Fibroblast of gingiva (primary cell): ENCODE measurements at places on chromosomes 7 and 10.

- DNase-seq, result no peak
Measured at GRCh38 chr10:96746503-96746902, 26.2 kb upstream of the PIK3AP1 start.

GRCh38 chr7:12303062-12303461 is 92.0 kb downstream of the TMEM106B start:
- no peak for DNase-seq

DNA sequence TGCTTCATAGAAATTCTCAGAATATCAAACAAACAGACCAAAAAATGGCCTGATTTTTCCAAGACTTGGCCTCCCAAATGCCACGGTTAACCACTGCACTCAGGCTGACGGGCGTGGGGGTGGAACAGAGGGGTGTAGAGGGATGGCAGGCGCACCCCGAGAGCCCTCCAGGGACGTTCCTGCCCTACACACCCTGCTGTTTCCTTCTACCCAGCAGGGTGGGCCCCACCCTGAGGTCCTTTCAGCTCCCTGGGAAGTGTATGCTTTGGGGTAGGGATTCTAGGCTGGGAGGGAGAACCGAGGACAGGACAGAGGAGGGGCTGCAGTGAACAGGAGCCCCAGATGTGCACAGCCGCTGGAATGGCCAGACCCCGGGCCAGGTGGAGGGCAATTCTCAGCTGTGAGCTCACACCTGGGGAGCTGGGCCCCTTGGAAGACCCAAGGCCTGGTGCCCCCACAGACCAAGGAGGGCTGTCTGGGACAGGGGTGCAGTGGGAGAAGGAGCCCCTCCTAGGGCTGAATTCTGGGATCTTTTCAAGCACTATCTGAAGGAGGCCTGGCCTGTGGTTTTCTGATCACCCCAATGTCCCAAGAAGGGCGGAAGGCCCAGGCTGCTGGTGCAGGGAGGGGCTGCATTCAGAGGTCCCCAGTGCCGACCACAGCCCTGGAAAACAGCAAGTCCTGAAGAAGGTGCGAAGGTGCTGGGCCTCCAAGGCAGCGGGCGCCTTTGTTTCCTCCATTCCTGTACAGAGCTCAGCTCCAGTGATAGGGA is 32.9 kb upstream of the INPP5A start:
- DNase-seq, result no peak

- DNase-seq, result no peak
Measured at GRCh38 chr7:80671744-80672143, 33.3 kb downstream of the CD36 start.

GRCh38 chr7:25456467-25457171 is 228.3 kb upstream of the NPVF start:
- DNase-seq, result no peak

GRCh38 chr10:95881316-95881715 is 26.5 kb upstream of the CC2D2B start:
- DNase-seq, result peak; percentile 30

DNA sequence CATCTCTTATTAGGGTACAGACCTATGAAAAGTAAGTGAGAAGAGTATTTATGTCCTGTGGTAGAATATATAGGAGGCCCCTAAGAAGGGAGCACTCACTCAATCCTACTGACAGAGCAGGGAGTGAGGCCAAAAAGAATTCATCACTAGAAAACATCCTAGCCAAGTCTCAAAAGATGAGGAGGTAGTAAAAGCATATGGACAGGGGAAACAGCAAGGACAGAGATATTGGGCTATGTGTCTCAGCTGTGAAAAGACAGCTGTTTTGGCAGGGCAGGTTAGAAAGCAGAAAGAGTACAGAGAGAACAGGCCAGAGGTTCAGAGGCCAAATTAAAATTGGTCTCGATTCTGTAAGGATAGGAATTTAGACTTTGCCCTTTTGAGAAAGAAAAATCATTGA is 548.3 kb upstream of the ANKRD30A start:
- no peak for DNase-seq

GRCh38 chr7:131557652-131558385 is 1.4 kb upstream of the PODXL start:
- no peak for DNase-seq

DNA sequence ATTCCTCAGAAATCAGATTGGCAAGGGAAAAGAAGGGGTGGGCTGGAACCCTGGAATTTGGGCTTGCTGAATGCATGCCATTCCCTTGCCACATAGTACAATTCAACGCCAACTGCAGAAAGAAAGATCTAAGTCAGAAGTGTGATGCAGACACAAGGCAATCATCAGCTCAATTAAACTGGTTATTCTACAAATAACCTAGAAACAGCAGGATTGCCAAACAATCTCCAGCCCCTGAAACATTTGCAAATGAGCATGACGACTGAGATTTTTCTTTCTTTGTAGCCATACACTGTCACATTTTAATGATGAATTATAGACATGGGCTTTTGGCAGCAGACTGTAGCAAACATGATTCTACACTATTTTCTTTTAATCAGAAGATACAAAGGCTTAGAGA is 16.5 kb upstream of the CREB5 start:
- DNase-seq, result no peak

DNA sequence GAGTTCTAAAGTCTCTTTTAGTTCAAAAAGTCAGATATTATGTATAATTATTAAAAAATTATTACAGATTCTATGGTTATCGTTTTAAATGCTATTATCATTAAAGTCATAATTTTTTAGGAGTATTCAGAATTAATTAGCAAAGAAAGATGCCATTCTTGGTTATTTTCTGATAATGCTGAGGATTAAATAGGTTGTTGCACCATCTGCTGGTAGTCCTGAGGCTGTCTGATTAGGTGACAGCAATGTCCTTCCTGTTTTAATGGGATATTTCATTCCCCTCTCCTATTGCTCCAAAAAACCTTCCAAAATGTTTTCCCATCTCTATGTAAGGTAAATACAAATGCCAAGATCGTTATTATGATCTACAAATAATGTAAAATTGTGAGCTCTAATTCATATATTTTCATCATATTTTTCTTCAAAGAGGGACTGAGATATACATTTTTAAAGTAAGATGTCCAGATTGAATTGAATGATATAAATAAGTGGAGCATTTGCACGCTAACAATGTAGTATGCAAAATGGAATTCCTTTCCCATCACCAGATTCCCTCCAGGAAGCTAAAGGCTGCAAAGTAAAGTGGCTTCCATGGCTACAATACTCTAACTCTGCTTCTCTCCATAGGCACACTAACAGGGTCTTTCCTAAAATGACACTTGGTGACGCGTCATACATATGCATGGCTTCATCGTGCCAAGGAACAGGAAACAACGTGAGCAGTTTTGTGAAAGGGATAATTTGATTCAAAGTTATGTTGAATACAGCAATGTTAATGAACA is 58.8 kb upstream of the AKR1E2 start:
- peak; percentile 42 for DNase-seq

GRCh38 chr7:151642746-151643145 is 123.1 kb upstream of the RHEB start:
- no peak for DNase-seq

DNA sequence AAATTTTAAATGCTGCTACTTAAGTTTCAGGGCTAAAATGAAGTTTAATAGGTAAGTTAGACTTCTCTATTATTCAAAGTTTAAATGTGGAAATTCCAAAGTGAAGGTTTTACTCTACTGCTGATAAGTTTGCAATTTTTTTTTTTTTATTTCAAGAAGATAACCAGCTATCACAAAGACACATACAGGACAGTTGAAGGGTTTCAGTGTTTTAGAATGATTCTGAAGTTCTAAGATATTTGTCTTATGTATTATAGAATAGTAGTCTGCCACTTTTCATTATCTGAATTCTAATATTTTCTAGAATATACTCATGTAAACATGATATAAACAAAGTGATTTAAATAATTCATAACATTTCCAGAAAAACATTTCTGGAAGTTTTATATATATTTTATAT is 7.0 kb upstream of the CD36 start:
- no peak for DNase-seq

GRCh38 chr7:130907439-130907838 is 173.4 kb upstream of the KLF14 start:
- no peak for DNase-seq

GRCh38 chr7:90209776-90210175 is 1.8 kb upstream of the STEAP2 start:
- DNase-seq, result peak; percentile 93

DNA sequence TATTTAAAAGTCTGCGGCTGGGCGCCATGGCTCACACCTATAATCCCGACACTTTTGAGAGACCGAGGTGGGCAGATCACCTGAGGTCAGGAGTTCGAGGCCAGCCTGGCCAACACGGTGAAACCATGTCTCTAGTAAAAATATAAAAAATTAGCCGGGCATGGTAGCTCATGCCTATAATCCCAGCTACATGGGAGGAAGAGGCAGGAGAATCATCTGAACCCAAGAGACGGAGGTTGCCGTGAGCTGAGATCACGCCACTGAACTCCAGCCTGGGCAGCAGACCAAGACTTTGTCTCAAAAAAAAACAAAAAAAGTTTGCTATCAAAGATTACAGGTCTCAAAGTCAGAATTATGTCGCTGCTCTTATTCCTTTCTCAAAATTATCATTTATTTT is 55.5 kb downstream of the HIBADH start:
- no peak for DNase-seq

GRCh38 chr10:44864051-44864450 is 47.1 kb upstream of the TMEM72 start:
- no peak for DNase-seq

GRCh38 chr10:69269761-69270160 is 8.5 kb upstream of the HK1 start:
- no peak for DNase-seq

- no peak for DNase-seq
Measured at GRCh38 chr10:44178281-44178680, 206.6 kb downstream of the CXCL12 start.

DNA sequence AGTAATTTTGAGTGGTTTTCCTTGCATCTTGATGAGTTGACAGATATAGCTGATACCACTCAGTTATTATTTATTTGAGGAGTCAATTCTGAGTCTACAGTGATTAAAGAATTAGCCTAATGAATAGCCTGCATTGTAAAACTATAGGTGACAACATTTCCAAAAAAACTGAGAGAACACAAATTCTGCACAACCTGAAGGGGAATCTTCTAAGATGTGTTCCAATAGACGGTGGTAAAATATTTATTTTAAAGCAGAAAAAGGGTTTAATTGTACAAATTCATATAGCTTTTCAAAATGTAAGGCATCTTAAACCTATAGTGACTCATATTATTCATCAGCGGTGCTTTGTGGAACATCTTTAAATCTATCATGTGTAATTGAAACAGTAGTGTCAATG is 200.4 kb downstream of the RNLS start:
- DNase-seq, result no peak

DNA sequence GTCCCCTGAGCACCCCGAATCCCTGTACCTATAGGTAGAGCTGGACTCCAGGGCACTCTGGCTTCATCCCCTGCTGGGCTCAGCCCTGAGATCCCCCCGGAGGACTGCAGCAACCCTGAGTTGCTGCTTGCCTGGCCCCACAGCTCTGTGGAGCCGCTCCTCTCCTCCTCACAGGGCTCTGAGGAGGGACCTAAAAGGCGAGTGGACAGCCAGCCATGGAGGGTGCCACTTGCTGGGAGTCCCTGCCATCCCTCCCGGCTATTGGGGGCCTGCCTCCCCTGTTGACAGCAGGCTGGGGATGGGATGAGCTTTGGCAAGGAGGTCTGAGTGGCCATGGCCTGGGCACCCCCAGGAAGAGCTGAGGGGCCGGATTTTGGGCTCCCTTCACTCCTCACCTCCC is 28.0 kb upstream of the RASGEF1A start:
- DNase-seq, result no peak

- DNase-seq, result no peak
Measured at GRCh38 chr10:1369197-1369596, 313.0 kb downstream of the WDR37 start.

- peak; percentile 17 for DNase-seq
Measured at GRCh38 chr7:30562498-30562897, 32.2 kb upstream of the GARS1 start.

- peak; percentile 98 for DNase-seq
Measured at GRCh38 chr7:94374721-94375566, 19.8 kb upstream of the COL1A2 start.

DNA sequence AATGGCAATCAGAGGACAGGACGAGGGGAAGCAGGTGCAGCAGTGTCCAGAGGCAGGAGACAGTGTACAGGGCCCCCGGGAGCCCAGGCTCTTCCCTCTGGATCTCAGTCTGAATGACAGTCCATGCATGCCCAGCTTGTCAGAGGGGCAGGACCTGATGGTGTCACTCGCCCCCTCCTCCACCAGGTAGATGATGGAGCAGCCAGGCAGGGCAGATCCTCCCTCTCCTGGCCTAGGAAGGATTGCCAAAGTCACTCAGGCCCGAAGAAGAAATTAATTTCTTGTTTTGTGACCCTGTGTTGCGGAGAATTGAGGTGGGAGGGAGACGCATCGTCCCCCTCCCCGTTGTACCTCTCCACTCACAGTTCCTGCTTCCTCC is 4.0 kb downstream of the VSTM4 start:
- DNase-seq, result no peak

DNA sequence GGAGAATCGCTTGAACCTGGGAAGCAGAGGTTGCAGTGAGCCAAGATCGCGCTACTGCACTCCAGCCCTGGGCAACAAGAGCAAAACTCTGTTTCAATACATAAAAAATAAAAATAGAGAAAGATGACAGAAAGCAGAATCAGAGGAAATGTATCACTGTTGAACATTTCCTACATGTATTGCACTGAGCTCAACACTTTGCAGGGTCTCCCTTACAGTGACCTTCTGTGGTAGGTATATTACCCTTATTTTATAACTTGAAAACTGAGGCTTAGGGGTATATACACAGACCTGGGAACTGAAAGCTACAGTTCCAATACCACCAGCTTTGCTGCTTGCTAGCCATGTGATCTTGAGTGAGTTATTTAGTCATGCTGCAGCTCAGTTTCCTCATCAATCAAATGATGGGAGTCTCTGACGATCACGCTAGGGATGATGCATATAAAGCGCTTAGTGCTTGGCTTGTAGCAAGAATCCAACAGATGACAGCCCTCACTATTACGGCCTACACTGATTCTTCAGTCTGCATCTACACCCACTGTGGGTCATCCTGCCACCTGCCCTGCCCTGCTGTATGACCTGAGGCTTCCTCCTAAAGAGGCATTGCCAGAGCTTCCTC is 99.0 kb downstream of the PDE1C start:
- no peak for DNase-seq

DNA sequence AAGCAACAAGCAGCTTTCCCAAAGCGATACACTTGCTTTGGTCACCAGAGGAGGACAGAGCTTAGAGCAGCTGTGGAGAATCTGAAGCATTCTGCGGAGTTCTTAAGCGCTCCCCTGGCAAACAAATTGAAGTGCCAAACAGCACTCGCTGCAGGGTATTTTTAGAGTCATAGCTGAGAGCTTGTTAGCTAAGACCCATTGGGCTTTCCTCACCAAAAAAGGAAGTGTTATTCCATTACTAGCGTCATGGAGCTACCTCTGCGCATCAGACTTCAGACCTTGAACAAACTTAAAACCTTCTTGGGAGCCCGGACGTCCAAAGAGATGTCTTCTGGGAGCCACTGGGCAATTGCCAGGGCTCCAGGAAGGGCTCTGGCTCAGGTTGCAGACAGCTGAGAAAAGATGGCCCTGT is 23.2 kb upstream of the BMPR1A start:
- DNase-seq, result peak; percentile 33

DNA sequence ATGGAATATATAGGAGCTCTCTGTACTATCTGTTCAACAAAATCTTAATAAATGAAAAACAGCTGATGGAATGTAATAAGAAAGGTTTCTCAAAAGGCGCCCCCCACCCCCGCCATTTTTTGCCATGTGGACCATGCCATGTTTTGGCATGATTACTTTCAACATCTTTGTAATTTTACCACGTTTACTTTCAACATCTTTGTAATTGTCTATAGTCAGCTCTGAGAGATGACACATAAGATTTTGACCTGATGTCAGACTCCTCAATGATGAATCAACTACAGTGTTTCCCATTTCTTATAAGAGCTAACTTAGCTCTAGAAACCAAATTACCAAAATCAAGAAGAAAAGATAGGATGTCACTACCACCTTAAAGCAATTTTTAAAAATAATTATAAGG is 144.9 kb upstream of the AHR start:
- DNase-seq, result no peak
